Tibial artery (tissue), 4 donors: ENCODE measurements at places on chromosomes 3 and 15.

DNA sequence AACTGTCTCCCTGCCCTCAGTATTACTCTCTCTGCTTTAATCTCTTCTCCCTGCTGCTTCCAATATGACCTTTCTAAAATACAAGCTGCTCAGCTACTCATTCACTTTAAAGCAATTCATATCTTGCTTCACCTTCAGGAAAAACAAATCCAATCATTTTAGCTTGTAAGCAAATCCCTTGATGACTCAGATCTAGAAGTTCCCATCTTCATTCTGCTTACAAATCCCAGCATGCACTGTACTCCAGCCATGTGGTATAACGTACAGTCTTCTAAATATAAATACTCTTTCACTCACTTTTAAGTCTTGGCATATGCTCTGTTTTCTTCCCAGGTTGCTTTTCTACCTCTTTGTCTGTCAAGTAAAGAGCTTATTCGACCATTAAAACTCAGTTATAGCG lies 1009.1 kb upstream of the SEMA6D start:
- H3K27ac ChIP-seq: no peak overlapping the region
- no peaks in the 10 kb centered on the region for H3K27me3 ChIP-seq
- no peak for DNase-seq
- no peaks in the 10 kb centered on the region for H3K4me1 ChIP-seq

DNA sequence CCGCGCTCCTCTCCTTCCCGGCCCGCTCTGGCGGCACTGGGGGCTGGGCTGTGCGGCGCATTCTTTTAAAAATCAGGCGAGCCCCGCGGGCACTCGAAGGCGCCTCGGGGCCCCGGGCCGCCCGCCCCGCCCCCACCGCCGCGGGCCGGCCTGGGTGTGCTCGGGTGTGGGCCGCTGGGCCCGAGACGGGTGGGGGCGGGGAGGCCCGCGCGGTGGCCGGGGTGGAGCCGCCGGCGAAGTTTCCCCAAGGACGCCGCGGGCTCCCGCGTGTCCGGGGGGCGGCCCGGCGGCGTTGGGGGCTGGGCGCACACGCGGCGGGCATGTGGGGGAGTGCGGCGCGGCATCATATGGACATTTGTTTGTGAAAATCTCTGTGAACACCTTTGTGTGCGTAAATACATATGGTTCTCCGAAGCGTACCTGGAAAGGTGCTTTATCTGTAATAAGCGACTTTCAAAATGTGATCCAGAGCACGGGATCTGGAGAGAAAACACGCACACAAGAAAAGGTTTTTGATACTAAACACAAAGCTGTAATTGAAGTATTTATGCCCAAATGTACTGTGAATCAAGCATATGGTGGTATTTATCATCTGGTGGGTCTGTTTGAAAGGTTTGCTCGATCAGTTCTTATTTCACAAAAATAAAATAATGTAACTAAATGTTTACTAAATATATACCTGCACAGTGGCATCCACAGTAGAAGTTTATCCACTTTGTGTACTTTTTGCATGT lies 612 bp upstream of the TBL1XR1 start:
- no peak for DNase-seq
- peak overlapping the region; percentile 99 for H3K27ac ChIP-seq
- H3K4me1 ChIP-seq: peaks cover 9% of the 10 kb centered on the region
- H3K4me3 ChIP-seq: peak overlapping the region; percentile 91

DNA sequence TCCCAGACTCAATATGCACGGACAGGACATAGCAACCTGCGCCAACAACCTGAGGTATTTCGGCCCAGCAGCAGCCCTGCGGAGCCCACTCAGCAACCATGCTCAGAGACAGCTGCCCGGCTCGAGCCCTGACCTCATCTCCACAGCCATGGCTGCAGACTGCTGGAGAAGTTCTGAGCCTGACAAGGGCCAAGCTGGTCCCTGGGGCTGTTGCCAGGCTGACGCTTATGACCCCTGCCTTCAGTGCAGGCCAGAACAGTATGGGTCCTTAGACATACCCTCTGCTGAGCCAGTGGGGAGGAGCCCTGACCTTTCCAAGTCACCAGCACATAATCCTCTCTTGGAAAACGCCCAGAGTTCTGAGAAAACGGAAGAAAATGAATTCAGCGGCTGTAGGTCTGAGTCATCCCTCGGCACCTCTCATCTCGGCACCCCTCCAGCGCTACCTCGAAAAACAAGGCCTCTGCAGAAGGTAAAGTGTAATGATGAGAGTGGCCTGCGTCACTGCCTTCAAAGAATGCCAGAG lies 25.5 kb downstream of the TMEM41A start:
- H3K4me1 ChIP-seq: no peaks in the 10 kb centered on the region
- peaks cover 28% of the 10 kb centered on the region for H3K36me3 ChIP-seq
- no peak for DNase-seq
- no peaks in the 10 kb centered on the region for H3K27me3 ChIP-seq
- H3K4me3 ChIP-seq: no peak overlapping the region

DNA sequence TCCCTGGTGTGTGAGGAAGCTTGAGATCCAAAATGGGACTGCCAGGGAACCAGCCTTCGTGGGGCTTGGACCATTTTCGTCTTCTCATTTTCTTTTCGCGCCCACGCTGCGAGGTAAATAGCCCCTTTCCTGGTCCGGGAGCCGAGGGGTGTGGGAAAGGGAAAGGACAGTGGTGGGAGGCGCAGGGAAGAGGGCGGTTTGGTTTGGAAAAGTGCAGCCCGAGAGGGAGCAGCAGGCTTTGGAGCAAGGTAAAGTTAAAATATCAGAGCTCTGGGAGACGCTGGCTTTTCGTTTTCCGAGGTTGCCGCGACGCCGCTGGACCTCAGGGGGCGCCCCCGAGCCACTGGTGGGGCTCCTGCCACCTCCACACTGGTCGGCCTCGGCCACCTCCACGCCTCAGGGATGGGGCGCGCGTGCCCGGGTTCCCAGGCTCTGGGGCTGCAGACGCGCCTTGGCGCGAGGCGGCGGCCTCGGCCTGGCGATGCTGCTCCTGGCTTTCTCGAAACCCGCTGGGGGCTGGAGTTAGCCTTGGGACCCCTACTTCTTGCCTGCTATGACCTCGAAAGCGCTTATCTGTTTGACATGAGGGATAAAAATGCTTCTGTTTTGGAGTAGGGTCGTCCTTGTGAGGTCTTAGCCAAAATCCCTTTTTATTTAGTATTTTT lies 3.2 kb downstream of the PTPRG start:
- DNase-seq: peak; percentile 85
- peaks cover 54% of the 10 kb centered on the region for H3K4me1 ChIP-seq
- H3K27ac ChIP-seq: peak overlapping the region; percentile 97
- no peaks in the 10 kb centered on the region for H3K36me3 ChIP-seq
- H3K4me3 ChIP-seq: peak overlapping the region; percentile 97

GRCh38 chr3:27456554-27456953 lies 27.6 kb downstream of the SLC4A7 start:
- no peak for DNase-seq
- H3K27me3 ChIP-seq: no peaks in the 10 kb centered on the region
- H3K27ac ChIP-seq: no peak overlapping the region

GRCh38 chr3:127153506-127153815 lies 39.5 kb upstream of the PRR23E start:
- no peaks in the 10 kb centered on the region for H3K36me3 ChIP-seq
- H3K4me3 ChIP-seq: no peak overlapping the region
- H3K27me3 ChIP-seq: peaks cover 23% of the 10 kb centered on the region
- DNase-seq: no peak

- peaks cover 51% of the 10 kb centered on the region for H3K27me3 ChIP-seq
- no peak for DNase-seq
- H3K4me1 ChIP-seq: peaks cover 16% of the 10 kb centered on the region
- H3K4me3 ChIP-seq: no peak overlapping the region
These were observed 1.4 kb downstream of the GJD2 start for GRCh38 chr15:34753236-34753894.

- no peak overlapping the region for H3K4me3 ChIP-seq
- H3K4me1 ChIP-seq: peaks cover 49% of the 10 kb centered on the region
- H3K27ac ChIP-seq: peak overlapping the region; percentile 36
- no peak for DNase-seq
These were observed 69.8 kb upstream of the SLC4A7 start for GRCh38 chr3:27553886-27554540.

- no peaks in the 10 kb centered on the region for H3K4me1 ChIP-seq
- peaks cover under 1% of the 10 kb centered on the region for H3K36me3 ChIP-seq
- no peaks in the 10 kb centered on the region for H3K27me3 ChIP-seq
- H3K27ac ChIP-seq: no peak overlapping the region
- no peak for DNase-seq
These were observed 22.8 kb downstream of the MINDY2 start for GRCh38 chr15:58793862-58794261.

GRCh38 chr15:54064365-54064764 lies 86.1 kb downstream of the UNC13C start:
- no peak overlapping the region for H3K27ac ChIP-seq
- H3K27me3 ChIP-seq: no peaks in the 10 kb centered on the region
- no peak for DNase-seq
- no peaks in the 10 kb centered on the region for H3K4me1 ChIP-seq

GRCh38 chr3:102761766-102762165 lies 327.0 kb downstream of the ZPLD1 start:
- H3K27ac ChIP-seq: no peak overlapping the region
- DNase-seq: no peak
- H3K36me3 ChIP-seq: no peaks in the 10 kb centered on the region

DNA sequence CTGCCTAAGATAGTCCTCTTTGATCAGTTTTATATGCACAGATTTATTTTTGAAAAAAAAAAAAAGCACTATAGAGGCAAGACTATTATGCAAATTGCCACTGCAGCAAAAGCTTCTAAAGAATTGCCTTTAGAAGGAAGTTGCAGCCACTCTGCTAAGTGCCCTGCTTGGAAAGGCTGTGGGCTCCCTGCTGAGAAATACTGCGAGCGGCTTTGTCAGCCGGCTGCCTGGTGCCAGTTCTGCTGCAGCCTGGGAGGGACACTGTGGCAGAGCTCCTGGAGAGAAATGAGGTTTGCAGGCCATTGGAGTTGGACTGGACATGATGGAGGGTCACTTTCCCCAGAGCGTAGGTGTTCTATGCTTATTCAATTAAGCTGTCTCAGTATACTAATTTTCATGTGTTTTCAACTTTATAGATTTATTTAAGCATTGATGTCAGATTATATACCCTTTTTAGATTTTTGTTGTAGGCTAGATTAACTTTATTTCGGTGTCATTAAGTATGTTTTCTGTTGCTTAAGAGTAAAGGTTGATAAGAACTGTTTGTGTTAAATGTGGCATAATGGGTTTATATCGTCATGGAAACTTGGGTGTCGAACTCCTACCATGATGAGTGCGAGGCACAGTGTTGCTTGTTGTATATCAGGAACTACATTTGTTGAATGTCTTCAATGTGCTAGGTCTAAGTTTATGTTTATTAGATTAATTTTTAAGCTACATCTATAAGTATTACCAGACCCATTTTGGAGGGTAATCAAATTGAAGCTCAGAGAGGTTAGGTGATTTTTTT lies 6.6 kb downstream of the MAP2K5 start:
- DNase-seq: no peak
- no peak overlapping the region for H3K4me3 ChIP-seq
- H3K36me3 ChIP-seq: peaks cover 7% of the 10 kb centered on the region
- no peaks in the 10 kb centered on the region for H3K4me1 ChIP-seq
- H3K27me3 ChIP-seq: no peaks in the 10 kb centered on the region

GRCh38 chr3:42078677-42079076 lies 12.5 kb upstream of the TRAK1 start:
- H3K27me3 ChIP-seq: no peaks in the 10 kb centered on the region
- no peak overlapping the region for H3K27ac ChIP-seq
- no peak for DNase-seq

GRCh38 chr3:111617912-111618601 lies 22.9 kb upstream of the ZBED2 start:
- no peak overlapping the region for H3K27ac ChIP-seq
- no peaks in the 10 kb centered on the region for H3K4me1 ChIP-seq
- H3K4me3 ChIP-seq: no peak overlapping the region

GRCh38 chr3:15223685-15224572 lies 17.9 kb downstream of the CAPN7 start:
- no peak for DNase-seq
- no peak overlapping the region for H3K4me3 ChIP-seq
- H3K36me3 ChIP-seq: peaks cover 87% of the 10 kb centered on the region
- no peaks in the 10 kb centered on the region for H3K4me1 ChIP-seq

DNA sequence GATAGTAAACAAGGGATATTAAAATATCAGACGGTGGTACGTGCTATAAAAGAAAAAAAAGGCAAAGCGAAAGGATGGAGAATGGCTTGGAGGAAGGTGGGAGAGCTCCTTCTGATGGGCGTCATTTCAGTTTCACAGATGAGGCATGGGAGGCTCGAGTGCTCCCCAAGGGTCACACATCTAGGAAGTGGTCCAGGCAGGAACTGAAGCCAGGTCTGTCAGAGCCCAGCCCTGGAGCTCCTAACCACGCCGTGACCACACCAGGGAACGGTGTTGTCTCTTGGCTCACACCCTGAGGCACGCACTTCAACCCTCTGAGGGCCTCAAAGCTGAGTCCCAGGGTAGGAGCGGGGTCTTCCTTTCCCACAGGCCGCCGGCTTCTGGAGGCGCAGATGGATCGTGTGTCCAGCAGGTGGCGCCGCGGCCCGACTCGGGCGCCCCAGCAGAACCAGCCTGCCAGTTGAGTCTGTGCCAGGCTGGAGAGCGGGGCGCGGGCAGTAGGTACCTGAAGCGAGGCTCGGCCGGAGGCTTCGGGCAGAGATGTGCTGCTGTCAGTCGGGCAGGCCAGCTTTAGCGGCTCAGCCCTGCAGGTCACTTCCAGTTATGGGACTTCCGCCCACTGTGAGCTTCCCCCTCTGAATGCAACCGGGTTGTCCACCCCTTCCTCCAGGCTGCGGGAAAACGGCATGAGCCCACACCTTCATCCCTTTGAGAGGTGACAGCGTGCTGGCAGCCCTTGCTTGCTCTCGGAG lies 68.1 kb downstream of the SLC6A1 start:
- H3K36me3 ChIP-seq: no peaks in the 10 kb centered on the region
- peak; percentile 38 for DNase-seq
- peak overlapping the region; percentile 25 for H3K4me3 ChIP-seq
- H3K27ac ChIP-seq: no peak overlapping the region

DNA sequence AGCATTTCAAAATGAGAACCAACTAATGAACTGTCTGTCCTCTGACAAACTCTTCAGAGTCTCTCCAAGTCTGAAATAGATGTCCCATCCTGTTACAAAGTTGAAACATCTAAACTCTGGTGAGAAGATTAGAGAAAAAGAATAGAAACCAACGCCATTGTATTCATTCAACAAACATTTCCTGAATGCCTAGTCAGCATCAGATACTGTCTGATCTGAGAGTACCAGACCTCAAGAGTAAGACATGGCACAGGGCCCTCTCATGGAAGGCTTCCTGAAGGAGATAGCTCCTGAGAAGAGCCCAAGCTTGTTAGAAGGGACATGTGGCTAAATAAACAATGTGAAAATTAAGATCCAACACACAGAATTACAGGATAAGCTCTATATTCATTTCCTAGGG lies 164.1 kb upstream of the LRRN1 start:
- H3K4me1 ChIP-seq: no peaks in the 10 kb centered on the region
- DNase-seq: no peak

- no peaks in the 10 kb centered on the region for H3K36me3 ChIP-seq
- no peaks in the 10 kb centered on the region for H3K27me3 ChIP-seq
- H3K27ac ChIP-seq: no peak overlapping the region
- H3K4me3 ChIP-seq: no peak overlapping the region
These were observed 11.5 kb downstream of the FEZF2 start for GRCh38 chr3:62361824-62362223.
